ENCODE measurements at places on chromosomes 2 and 18. TPM values are rescaled to one million over a fixed set of nuclear protein-coding genes. Genes with fewer than 3 reads are reported as not detected.
A peak's percentile ranks its signal among the peaks of the same experiment; 100 is the strongest.

DNA sequence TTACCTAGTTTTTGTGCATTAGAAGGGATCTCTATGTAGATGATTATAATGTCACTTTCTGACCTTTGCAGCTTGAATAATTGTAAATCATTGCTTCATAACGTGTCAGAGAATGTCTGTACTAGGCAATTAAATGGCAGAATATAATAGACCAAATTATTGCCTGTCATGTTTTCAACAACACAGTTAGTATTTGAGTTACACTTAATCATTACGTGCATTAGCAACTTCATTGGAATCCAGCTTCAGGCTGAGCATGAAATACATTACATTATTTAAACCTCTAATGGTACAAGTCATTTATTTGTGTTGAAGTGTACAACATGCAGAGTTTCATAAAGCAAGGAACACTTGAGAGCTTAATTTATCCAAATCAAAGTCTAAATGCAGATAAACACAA lies 48.0 kb downstream of the ZNF407 start:
- H3K36me3 ChIP-seq: no peaks in the 10 kb centered on the region
- H3K27me3 ChIP-seq: no peaks in the 10 kb centered on the region
- DNase-seq: no peak
- no peak overlapping the region for H3K4me3 ChIP-seq
- peaks cover 7% of the 10 kb centered on the region for H3K4me1 ChIP-seq
- H3K27ac ChIP-seq: no peak overlapping the region

DNA sequence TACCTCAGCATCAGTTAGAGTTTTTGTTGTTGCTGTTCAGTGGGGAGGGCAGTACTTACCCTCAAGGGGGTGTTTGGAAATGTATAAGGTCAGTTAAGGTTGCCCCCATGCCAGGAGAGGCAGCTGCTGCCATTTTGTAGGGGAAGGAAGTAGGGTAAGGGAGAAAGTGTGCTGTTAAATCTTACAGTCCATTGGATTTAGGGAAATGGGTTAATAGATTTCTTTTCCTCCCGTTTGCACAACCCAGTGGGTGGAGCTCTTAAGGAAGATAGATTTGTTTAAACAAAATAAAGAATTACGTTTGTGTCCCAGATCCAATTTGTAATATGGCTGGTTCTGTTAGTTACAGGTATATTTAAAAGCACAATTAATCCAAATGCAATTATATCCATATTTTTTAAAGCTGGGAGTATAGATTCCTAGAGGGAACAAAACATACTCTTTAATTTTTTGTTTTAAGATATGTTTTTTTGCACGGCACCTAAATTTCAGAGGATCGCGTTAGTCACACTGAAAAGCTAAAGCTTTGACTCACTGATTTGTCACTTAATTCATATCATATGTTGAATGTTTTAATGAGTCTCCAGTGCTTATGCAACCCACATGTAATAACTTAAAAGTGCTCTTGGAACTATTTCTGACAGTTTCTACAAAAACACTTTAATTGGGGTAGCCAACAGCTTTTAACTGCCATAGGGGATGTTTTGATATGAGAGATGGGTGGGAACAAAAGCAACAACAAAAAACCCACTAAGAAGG lies 9.0 kb upstream of the CWC22 start:
- no peak for DNase-seq
- no peak overlapping the region for H3K4me3 ChIP-seq
- no peak overlapping the region for H3K27ac ChIP-seq
- no peaks in the 10 kb centered on the region for H3K27me3 ChIP-seq
- H3K36me3 ChIP-seq: no peaks in the 10 kb centered on the region

- H3K36me3 ChIP-seq: no peaks in the 10 kb centered on the region
- no peak overlapping the region for H3K4me3 ChIP-seq
- H3K4me1 ChIP-seq: peaks cover 3% of the 10 kb centered on the region
- no peak for DNase-seq
Observed at GRCh38 chr2:234415706-234416105, 81.2 kb downstream of the ARL4C start.

DNA sequence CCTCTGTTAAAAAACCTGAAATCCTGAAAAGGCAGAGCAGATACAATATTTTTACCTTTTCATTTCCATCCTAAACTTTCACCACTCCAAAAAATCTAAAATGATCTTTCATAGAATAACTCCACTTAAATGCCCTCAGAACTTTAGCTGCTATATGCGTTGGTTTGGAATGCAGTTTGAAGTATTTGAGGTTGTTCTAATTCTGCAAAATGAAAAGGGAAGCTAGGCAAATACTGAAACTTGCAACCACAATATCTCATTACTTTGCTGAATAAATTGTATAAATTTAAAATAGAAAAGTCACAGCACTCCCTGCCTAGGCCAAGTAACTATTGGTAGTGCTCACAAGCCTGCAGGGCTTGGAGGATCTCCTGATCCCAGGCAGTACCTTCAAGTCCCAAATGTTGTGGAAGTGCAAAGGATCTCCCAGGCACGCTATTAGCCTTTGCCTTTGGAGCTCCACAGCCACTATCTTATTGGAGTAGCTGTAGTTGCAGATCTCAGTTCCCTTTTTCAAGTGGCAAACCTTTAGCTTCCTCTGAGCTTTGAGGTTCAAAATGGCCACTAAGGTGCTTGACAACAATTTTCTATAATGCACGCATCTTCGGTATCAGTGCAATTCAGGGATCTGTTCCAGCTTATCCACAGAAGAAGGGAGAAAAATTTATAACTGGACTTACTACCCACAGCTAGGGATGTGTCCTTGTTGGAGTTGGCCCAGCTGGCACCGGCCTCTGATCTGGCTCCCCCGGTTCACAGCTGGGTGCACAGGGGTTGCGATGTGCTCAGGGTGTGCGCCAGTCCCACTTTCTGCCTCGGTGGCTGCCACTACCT lies 43.4 kb upstream of the ANKRD62 start:
- no peak overlapping the region for H3K27ac ChIP-seq
- H3K27me3 ChIP-seq: no peaks in the 10 kb centered on the region
- no peak overlapping the region for H3K4me3 ChIP-seq
- no peaks in the 10 kb centered on the region for H3K36me3 ChIP-seq
- no peak for DNase-seq

DNA sequence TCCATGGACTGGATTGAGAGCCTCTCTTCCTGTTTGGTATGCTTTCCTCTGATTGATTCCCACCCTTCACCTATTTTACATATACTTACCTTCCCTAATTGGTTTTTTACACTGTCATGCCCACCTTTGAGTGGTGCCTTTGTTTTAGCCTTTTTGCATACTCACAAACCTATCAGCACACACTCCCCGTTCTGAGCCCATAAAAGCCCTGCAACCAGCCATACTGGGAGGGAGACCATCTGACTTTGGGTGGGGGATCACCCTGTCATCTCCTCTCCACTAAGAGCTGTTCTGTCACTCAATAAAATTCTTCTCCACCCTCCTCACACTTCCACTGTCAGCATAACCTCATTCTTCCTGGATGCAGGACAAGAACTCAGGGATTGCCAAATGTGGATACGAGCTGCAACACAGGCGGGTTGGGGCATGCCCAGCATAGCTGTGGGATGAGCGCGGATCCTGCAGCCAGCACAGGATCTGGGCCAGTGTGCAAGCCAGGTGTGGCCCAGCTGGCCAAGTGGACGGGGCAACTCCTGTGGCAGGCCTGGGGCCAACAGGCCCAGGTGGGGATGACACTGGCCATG lies 9.4 kb upstream of the MOB1A start:
- no peak overlapping the region for H3K4me3 ChIP-seq
- H3K36me3 ChIP-seq: no peaks in the 10 kb centered on the region
- peaks cover 6% of the 10 kb centered on the region for H3K27me3 ChIP-seq
- peak; percentile 50 for DNase-seq

GRCh38 chr2:195498176-195498575 lies 158.8 kb upstream of the SLC39A10 start:
- no peaks in the 10 kb centered on the region for H3K4me1 ChIP-seq
- H3K36me3 ChIP-seq: no peaks in the 10 kb centered on the region
- no peaks in the 10 kb centered on the region for H3K27me3 ChIP-seq
- H3K27ac ChIP-seq: no peak overlapping the region

DNA sequence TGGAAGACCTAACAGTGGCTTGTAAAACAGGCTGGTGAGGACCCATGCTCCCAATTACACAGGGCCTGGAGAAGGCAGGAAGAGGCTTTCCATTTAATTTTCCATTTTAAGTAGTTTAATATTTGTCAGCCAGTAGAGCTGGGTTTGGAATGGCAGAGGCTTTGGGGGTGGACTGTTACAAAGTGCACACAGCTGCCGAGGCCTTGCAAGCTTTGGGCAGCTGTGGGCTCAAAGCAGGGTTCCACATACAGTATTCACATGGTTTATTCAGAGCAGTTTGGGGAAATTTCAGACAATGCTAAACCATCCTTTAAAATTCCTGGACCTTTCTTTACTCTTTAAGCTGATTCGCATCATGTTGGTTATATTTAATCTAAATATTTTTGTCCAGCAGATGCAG lies 132.6 kb downstream of the WDSUB1 start:
- H3K4me3 ChIP-seq: no peak overlapping the region
- H3K27me3 ChIP-seq: no peaks in the 10 kb centered on the region
- H3K4me1 ChIP-seq: no peaks in the 10 kb centered on the region
- H3K27ac ChIP-seq: no peak overlapping the region

DNA sequence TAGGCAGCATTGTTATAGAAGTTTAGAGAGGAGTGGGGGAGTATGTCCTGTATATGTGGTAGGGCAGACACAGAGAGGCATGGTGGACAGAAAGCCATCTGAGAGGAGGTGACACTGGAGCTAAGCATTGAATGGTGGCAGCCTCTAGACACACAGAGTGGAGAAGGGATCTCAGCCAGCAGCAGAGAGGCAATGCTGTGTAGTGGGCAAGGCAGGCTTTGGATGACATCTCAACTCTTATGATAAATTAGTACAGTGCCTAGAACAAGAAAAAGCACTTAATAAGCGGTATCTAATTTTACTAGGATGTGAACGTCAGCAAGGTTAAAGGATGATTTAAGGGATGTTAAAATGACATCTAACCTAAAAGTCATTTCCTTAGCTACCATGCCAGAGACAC lies 22.5 kb upstream of the CERS6 start:
- no peak overlapping the region for H3K27ac ChIP-seq
- no peak for DNase-seq
- H3K27me3 ChIP-seq: no peaks in the 10 kb centered on the region
- no peaks in the 10 kb centered on the region for H3K36me3 ChIP-seq

DNA sequence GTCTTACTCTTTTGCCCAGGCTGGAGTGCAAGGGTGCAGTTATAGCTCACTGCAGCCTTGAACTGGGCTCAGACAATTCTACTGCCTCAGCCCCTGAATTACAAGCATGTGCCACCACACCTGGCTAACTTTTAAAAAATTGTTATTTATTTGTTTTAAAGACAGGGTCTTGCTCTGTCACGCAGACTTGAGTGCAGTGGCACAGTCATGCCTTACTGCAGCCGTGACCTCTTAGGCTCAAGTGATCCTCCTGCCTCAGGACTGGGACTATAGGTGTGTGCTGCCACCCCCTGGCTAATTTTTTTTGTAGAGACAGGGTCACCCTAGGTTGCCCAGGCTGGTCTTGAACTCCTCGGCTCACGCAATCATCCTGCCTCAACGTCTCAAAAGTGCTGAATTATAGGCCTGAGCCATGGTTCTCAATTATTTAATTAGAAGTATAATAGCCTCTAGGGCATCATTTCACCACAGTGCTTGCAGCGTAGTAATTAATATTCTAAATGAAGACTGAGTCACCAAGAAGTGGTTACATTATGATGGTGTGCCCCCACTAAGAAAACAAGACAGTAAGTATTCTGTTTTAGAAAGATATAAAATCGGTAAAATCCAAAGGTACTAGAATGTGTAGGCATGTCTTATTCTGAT lies 69.6 kb downstream of the EML4 start:
- no peak overlapping the region for H3K4me3 ChIP-seq
- peak; percentile 38 for DNase-seq
- peaks cover 2% of the 10 kb centered on the region for H3K4me1 ChIP-seq
- no peaks in the 10 kb centered on the region for H3K27me3 ChIP-seq
- no peak overlapping the region for H3K27ac ChIP-seq

- H3K4me3 ChIP-seq: no peak overlapping the region
- no peak for DNase-seq
- no peaks in the 10 kb centered on the region for H3K27me3 ChIP-seq
- H3K36me3 ChIP-seq: no peaks in the 10 kb centered on the region
- no peaks in the 10 kb centered on the region for H3K4me1 ChIP-seq
Observed at GRCh38 chr2:194096402-194096801, 1560.6 kb upstream of the SLC39A10 start.

- no peaks in the 10 kb centered on the region for H3K4me1 ChIP-seq
- H3K27me3 ChIP-seq: no peaks in the 10 kb centered on the region
- H3K4me3 ChIP-seq: no peak overlapping the region
- H3K27ac ChIP-seq: no peak overlapping the region
- DNase-seq: no peak
- no peaks in the 10 kb centered on the region for H3K36me3 ChIP-seq
Observed at GRCh38 chr18:7301094-7301493, 70.2 kb downstream of the LRRC30 start.

DNA sequence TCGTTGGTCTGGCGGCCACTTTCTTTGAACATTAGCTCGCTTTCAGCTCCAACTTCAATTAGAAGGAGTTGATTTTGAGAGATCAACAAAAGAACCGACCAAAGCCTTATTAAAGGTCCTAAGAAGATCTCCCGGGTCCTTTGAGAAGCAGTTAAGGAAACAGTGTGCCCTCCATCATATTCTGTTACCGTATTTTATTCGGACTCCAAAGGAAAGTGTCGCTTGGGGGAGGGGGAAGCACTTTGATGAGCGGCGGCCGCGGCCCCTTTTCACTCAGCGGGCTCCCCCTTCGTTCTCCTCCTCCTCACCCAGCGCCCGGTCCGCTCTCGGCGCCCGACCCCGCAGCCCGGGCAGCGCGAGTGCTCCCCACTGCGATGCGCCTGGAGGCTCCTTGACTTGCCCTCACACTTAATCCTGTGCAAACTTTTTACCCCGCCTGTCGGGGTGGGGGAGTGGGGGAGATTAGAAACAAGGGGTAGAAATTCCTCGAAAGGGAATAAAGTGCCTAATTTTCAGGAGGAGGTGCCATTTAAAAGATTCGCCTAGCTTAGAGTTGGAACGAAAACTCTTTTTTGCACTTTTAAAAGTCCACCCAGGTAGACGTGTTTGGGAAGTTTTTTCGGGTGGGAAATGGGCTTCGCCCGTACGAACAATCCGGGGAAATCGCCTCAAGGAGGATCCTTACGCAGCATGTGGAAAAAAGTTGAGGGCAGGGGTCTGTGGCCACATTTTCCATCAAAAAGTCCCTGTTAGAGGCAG lies 1.2 kb upstream of the OTX1 start:
- no peaks in the 10 kb centered on the region for H3K27me3 ChIP-seq
- peak overlapping the region; percentile 94 for H3K4me3 ChIP-seq

GRCh38 chr2:85222792-85223191 lies 89.6 kb downstream of the TCF7L1 start:
- H3K4me3 ChIP-seq: no peak overlapping the region
- H3K27ac ChIP-seq: no peak overlapping the region
- no peaks in the 10 kb centered on the region for H3K27me3 ChIP-seq
- DNase-seq: no peak
- no peaks in the 10 kb centered on the region for H3K4me1 ChIP-seq

GRCh38 chr2:119223521-119224390 lies at the start of gene STEAP3:
TSS of gene STEAP3 (plus strand) at chr2:119223834. CDS start at chr2:119231013, 7,179 bp downstream.
- H3K4me3 ChIP-seq: peak within 1 kb of the TSS; percentile 75
- peak within 1 kb of the TSS; percentile 72 for H3K27ac ChIP-seq
- H3K36me3 ChIP-seq: no peaks in the 10 kb centered on the region
- H3K4me1 ChIP-seq: peaks cover 17% of the 10 kb centered on the region

GRCh38 chr2:33015421-33016142 lies 68.8 kb downstream of the LTBP1 start:
- DNase-seq: no peak
- H3K27me3 ChIP-seq: no peaks in the 10 kb centered on the region
- peaks cover 42% of the 10 kb centered on the region for H3K4me1 ChIP-seq
- peak overlapping the region; percentile 85 for H3K27ac ChIP-seq
- no peaks in the 10 kb centered on the region for H3K36me3 ChIP-seq
- H3K4me3 ChIP-seq: no peak overlapping the region

Gene AGPS
- 66.7 TPM for total RNA-seq

Gene CD226
- total RNA-seq: not detected

Gene RESP18
- total RNA-seq: not detected

Gene NYAP2
- 0.69 TPM for total RNA-seq

Gene EFR3B
- 4.0 TPM for total RNA-seq

Gene DSG2
- 4.8 TPM for total RNA-seq

All from SJCRH30 (cell line).